ENCODE measurements at places on chromosomes 7 and 10.

- DNase-seq, result no peak
Measured at GRCh38 chr10:100896876-100897461, 15.8 kb upstream of the SLF2 start.

DNA sequence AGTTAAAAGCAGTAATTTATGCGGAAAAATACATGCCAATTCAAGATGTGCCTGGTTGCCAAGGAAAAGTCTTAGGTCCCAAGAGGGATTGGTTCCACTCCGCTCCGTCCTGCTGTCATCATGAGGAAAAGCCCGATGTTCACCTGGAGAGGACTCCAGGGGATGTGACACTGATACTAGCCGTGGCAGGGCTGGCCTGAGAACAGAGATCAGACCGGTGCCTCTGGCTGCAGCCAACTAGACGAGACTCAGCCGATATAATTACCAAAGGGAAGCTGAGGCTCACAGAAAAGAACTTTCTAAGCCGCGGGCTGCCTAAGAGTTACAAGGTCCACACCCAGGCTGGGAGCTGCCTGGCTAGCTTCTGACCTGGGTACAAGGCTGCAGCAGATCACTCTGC is 81.3 kb upstream of the UNC5B start:
- DNase-seq, result no peak

DNA sequence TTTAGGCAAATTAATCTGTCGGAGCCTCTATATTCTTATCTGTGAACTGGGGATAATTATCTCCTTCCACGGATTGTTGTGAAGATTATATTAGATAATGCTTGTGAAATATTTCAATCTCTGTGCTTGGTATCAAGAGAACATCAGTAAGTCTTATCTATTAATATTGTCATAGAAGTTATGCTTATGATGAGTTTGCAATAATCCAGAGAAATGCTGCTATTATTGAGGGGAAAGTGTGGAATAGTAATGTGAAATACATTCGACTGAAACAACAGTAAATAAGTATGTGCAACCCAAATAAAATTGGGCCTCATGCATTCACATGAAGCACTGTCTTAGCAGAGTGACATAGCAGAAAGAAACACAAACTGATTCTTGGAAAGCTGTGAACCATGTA is 13.7 kb downstream of the RHOBTB1 start:
- no peak for DNase-seq

DNA sequence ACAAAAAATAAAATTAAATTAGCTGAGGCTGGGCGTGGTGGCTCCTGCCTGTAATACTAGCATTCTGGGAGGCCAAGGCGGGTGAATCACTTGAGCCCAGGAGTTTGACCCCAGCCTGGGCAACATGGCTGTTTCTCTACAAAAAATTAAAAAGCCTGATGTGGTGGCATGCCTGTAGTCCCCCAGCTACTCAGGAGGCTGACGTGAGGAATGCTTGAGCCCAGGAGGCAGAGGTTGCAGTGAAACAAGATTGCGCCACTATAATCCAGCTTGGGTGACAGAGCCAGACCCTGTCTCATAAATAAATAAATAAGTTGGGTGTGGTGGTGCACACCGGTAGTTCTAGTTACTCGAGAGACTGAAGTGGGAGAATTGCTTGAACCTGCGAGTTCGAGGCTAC is 65.1 kb downstream of the GNA12 start:
- no peak for DNase-seq

DNA sequence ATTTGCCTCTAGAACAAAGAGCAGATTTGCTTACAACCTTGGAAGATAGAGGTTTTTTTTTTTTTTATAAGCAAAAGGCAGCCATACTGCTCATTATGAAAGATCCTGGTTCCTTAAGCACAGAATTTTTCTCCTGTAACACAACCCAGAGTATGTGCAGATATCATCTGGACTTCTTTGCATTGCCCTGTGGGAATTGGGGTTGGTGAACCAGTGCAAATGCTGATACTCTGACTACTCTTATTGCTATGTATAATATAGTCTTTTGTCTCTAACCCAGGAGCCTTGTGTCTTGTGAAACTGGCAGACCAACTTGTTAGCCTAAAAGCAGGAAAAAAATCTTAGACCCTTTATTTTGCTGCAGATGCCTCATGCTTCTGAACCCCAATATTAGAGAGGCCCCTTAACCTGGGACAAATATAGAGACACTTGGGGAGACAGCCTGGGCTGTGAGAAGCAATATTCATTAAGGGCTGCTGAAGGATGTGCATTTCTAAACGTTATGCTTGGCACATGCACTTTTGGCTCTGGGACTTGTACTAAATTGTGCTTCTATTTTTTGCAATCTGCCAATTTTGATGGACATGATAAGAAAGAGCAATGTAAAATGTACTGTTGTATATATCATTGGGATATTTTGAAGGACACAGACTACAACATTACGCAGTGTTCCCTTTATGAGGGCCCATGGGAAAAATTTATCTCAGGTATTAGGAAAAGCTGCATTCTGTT is 78.9 kb downstream of the ANLN start:
- no peak for DNase-seq

DNA sequence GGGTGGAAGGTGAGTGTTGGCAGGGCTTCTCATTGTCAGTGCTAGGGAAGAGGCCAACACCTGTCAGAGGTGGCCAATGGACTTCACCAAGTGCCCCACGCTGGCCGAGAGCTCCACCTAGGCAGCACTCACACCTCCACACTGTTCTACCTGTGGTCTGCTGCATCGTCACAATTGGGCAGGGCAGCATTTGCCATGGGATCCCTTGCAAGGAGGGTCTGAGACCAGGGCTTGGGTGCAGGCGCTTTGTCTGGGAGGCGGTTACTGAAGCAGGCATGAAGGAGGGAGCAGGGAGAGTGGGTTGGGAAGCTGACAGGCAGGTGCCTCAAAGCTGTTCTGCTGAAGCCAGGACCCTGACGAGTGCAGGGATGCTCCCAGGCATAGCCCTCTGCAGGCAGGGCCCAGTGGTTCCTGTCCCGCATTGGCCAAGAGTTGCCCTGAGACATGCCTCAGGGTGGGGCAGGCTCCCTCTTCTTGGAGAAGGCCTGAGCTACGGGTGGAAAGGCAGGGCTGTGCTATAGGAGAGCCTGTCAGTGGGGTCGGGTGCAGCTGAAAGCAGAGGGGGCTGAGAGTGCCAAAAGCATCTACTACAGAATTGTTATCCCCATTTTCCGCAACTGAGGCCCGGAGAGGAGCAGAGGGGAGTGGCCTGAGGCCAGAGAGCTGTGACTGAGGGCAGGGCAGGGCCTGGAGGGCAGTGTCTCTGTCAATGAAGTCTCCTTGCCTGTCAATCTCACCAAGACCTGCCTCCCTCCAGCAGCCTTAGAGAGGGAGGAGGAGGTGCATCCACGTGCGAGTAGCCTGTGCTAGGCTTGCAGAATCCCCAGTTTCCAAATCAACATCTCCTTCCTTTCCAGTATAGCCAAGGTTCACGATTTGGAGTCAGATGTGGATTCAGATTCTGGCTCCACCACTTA is 4.0 kb downstream of the RBP3 start:
- DNase-seq, result no peak

- no peak for DNase-seq
Measured at GRCh38 chr10:15868006-15868405, 7.7 kb upstream of the MINDY3 start.

- DNase-seq, result no peak
Measured at GRCh38 chr10:6607778-6608177, 27.7 kb upstream of the PRKCQ start.

DNA sequence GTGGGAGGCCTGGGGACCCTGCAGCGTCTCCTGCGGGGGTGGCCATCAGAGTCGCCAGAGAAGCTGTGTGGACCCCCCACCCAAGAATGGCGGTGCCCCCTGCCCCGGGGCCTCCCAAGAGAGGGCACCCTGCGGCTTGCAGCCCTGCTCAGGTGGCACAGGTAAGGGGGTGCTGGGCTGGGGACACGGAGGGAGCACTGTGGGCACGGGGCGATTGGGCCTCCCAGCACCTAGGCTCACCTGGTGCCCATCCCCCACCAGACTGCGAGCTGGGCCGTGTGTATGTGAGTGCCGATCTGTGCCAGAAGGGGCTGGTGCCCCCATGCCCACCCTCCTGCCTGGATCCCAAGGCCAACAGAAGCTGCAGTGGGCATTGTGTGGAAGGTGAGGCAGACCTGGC is 29.6 kb upstream of the ZNF467 start:
- no peak for DNase-seq

- DNase-seq, result no peak
Measured at GRCh38 chr10:61589547-61590243, 73.0 kb upstream of the CABCOCO1 start.

- no peak for DNase-seq
Measured at GRCh38 chr10:69619626-69620025, 10.4 kb upstream of the FAM241B start.

GRCh38 chr7:107982042-107982840 is 20.7 kb downstream of the LAMB1 start:
- no peak for DNase-seq

DNA sequence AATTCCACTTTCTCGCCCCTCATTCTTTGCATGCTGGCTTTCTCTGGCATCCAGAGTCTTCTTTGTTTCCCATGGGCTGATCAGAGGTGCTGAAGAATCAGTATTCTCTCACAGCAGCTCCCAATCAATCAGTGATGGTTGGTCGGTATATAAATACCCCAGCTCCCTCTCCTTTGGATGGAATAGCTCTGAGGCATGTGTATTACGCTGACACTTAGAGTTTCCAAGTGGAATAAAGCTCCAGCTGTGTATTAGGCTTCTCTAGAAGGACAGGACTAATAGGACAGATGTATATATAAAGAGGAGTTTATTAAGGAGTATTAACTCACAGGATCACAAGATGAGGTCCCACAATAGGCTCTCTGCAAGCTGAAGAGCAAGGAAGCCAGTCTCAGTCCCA is 218.3 kb upstream of the GRB10 start:
- no peak for DNase-seq

DNA sequence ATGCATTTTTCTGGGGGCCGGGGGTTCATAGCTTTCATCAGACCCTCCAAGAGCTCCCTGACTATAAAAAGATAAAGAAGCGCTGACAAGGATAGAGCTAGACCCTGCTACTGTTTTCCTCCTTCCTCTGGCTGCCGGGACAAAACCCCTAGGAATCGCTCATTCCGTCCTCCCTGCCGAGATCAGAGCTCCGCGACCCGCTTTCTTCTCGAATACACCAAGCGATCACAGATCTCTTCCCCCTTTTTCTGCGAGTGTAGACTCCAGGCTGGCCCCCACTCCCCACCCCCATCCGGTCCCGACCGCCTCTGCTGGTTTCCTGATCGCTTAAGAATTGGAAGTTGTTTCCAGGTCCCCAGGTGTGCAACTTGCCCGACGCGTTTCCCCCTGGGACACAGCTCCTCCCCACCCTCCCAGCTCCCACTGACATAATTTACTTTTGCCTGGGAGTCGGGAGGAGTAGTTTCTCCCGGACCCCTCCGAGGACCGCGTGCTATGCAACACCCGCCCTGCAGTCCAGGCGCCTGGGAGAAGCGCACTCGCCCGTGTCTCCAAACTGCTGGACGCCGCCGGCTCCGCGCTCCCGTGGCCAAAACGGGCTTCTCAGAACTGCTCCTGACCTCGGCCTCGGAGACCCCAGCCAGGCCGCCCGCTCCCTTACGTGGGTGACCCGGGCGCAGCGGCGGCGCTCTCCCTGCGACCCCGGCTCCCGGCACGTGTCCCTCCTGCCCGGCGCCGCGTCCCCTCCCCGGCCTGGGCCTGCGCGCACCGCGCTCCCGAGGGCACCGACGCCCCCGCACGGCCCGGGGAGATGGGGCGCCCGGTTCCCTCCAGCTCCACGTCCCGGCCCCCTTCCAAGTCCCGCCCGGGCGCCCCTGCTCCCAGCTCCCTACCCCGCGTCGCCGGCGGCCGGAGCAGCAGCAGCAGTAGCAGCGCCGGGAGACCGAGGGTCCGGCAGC is 552 bp downstream of the IL15RA start:
- peak; percentile 9 for DNase-seq

DNA sequence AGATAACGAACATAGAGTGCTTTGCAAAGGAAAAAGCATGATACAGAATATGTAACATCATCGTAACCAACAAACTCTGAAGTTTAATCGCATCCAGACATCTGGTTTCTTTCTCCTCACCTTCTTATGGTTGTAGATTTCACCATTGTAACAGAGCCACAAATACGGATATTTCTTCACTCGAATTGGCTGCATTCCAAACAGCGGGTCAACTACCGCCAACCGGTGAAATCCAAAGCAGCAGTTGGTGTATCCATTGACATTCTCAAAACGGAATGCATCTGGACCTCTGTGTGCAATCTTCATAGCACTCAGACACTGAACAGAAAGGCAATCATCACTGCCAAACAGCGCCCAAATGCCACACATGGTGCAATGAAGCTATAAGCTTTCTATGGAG is 3.4 kb downstream of the ASNS start:
- DNase-seq, result no peak

DNA sequence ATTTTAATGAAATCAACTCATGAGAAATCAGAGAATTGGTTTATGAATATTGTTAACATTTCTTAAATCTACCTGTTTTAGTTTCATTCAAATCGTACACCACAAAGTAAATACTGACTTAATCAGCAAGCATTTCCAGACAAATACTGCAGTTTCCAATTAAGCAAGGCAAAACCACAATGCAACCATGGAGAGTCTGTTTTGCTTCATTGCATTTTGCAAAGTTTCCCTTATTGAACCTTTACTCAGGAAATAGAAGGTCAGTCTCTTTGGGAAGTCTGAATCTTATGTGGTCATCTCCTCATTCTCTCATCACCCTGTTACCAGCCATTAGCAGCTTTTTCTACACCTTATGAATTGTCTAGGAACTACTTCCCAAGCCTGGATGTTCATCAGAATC is 400.5 kb downstream of the IPMK start:
- no peak for DNase-seq

DNA sequence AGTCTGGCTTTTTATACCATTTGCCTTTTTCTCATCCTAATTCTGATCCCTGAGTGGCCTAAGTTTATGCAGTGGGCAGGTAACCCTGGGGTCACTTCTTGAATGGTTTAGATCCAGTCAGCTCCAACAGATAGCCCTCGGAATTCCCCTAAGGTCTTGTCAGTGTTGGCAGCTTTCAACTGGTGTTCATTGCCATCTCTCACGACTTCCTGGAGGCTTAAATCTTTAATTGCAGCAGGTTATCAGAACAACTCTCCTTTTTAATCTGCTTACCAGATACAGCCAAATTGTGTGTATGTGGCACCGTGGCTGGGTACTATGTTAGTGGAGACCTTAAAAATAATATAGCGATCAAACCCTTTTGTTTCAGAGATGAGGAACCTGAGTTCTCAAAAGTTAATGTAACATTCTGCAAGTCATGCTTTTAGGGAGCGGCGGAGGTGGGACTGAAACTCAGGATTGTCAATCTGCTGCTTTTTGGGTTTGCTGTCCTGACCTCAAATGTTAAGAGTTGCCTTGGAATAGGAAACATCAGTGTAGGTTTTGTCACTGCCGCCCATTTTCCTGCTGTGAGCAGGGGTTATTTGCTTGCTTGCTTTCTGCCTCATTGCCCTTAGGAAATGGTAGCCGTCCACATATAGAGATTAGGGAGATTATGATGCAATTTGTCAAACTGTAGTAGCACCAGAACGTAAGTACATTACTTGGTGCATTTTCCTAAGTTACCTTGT is 818 bp downstream of the DLD start:
- no peak for DNase-seq
